ENCODE measurements at places on chromosomes 1 and 21.

GRCh38 chr1:151809290-151809984, 4.2 kb upstream of the LINGO4 start:
- DNase-seq = no peak

GRCh38 chr1:61084491-61085031, 2.2 kb downstream of the NFIA start:
- no peak for DNase-seq

- no peak for DNase-seq
These were observed 1.3 kb upstream of the LDLRAP1 start for GRCh38 chr1:25541889-25542658.

DNA sequence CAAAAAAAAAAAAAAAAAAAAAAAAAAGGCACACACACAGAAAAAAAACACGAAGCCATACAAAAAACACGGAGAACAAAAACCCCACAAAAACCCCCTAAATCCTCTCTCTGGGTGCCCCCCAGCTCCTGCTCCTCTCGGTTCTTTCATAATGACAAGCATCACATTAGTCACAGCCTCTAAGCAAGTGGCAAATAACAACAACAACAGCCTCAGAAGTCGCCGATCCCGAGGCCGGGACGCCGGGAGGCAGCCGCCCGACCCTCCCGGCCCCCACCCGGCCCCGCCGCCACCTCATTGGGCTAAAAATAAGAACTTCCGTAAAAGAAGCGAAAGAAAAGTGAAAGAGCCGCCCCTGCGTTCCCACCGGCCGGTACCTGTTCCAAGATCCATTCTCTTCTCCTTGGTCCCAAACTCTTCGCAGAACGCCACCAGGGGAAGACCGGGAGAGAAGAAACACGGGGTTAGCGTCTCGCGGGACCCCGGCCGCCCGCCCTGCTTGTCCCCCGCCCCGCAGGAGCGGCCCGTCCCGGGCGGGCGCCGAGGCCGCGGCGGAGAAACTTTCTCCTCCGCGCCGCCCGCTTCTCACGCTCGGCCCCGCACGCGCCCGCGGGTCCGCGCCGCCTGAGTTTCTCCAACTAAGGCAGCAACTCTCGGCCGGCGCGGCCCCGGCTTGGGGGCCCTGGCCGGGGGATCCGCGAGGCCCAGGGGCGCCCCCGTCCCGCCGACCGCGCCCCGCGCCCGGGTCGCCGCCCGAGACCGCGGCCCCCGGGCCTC, 102.8 kb downstream of the CASZ1 start:
- no peak for DNase-seq

DNA sequence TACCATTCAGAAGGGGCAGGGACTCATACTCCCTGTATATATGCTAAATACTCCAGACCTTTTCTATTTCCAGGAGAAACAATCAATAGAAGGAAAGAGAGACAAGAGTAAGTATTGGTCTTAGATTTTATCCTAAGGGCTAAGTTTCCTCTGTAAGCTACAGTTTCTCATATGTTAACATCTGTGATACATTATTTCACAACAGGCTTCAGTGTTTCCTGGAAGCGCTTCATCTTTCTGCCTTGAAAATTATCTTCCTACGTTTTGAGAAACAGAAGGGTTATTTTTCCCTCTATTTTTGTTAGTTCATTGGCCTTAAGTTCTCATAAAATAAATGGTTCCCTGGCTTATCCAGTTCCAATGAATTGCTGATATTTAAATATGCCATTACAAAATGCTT, 15.6 kb downstream of the FMO1 start:
- DNase-seq = no peak

- DNase-seq = no peak
These were observed 143.1 kb upstream of the SLC45A1 start for GRCh38 chr1:8174807-8175206.

- no peak for DNase-seq
These were observed 61.2 kb upstream of the DPH5 start for GRCh38 chr1:101086783-101087182.

GRCh38 chr1:226360106-226360746, 47.7 kb downstream of the PARP1 start:
- DNase-seq = no peak

GRCh38 chr1:201751872-201752271, 77.1 kb upstream of the IPO9 start:
- DNase-seq = no peak

DNA sequence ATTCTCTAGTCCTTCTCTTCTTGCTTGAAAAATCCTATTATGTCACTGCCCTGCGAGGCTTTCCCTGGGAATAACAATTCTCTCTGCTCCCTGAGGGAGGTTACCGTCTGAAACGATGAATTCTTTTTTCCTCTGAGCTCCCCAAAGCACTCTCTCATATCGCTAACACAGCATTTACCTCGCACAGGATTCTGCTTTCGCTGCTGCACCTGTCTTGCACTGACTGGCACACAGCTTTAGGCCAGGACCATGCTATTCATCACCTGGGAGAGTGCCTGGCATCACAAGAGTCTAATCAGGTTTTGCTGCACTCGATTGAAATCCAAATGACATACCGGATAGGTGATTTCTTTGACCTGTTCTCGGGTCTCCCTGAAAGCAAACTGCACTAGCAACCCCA, 52.8 kb upstream of the GNG4 start:
- DNase-seq = no peak

- DNase-seq = no peak
These were observed 15.3 kb upstream of the KCTD3 start for GRCh38 chr1:215551806-215552205.

DNA sequence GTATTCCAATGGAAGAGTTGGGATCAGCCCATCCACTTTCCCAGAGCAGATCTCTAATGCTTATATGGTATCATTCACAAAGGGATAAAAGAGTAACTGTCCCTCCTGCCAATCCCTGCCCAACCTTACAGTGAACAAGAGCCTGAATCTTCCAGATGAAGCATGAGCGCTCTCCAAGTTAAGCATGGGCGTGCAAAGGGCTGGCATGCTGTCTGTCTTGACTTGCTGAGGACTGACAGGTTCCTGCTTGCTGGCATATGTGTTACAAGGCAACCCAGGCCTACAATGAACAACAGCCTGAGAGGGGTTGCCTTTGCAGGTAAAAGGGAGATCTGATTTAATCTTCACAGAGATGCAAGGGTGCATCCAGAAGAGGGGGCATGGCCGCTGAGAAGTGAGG, 155.6 kb upstream of the SOD1 start:
- no peak for DNase-seq

DNA sequence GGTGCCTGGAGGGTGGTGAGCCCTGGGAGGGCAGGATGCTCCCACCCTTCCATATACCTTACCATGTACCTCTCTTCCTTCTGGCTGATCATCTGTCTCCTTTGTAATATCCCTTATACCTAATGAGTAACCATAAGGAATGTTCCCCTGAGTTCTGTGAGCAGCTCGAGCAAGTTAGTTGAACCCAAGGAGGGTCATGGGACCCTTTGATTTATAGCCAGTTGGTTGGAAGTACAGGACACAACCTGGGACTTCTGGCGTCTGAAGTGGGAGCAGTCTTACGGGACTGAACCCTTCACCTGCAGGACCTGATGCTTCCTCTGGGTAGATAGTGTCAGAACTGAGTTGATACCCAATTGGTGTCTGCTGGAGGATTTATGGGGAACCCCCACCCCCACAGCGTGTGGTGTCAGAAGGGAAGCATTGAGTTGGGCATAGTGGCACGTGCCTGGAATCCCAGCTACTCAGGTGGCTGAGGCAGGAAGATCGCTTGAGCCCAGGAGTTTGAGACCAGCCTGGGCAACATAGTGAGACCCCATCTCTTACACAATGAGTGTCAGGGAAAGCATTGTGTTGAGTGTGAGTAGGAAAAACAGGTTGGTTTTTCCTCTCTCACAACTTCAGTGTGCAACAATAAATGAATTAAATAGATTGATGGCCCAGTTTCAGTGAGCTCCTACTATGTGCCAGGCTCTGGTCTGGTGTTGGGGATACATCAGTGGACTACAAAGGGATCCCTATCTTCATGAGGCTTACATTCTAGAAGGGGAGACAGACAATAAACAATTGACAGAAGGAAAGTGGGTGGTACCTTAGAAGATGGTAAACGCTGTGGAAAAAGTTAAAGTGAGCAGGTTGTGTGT, 16.0 kb downstream of the DNAJC16 start:
- DNase-seq = no peak

DNA sequence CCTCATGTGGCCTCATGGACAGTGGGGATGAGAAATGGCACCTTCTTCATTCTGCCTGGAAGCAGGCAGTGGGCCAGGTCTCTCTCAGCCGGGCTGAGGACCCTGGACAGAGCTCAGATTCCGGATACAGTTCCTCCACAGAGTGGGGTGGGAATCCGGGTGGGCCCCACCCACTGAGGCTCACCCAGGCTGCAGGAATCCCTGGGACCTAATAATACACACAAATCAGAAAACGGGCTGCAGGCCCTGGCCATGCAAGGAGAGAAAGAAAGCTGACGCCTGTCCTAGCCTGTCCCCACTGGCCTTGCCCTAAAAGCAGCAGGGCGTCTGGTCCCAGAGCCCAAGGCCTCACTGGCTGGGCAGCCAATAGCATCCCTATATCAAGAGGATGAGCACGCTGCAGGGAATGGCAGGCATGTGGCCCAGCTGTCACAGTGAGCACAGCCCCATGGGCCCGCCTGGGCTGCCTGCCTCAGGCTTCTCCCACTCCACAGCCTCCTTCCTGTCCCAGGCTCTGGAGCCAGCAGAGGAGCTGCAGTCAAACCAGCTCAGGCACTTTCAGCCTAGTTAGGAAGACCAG, 25.3 kb downstream of the ACTA1 start:
- DNase-seq = no peak

DNA sequence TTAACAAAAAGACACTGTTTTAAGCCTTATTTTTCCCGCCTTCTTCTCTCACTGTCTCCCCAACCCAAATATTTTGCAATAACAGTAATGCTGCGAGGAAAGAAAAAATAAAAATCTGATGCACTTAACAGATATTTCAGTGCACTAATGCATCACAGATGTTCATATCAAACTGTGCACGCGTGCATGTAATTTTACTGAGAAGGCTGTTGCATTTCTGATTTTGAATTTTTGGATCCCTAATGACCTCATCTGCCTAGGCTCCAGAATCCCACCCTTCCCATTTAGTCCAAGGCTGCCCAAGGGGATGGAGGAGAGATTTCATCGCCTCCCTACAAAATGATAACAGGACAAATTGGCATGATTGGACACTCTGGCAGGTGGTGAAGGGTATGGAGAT, 5.5 kb downstream of the TRABD2B start:
- DNase-seq = no peak

DNA sequence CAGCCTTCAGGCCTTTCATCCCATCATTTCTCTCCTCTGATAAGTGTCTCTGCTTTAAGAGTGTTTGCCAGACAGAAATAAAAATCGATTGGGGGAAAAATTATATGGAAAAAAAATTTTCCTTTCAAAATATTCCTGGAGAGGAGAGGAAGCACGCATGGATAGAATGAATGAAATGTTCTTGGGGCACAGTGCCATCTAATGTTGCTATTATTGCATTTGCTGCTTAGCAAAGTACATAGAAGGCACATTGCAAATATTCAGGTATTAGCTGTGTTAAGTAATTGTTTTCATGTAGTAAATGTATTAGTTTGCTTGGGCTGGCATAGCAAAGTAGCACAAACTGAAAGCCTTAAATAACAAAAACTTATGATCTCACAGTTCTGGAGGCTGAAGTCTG, 18.1 kb downstream of the B3GALT5 start:
- DNase-seq = no peak

- DNase-seq = no peak
These were observed 29.5 kb upstream of the SH3D21 start for GRCh38 chr1:36276688-36277087.

GRCh38 chr1:50265790-50266314, 157.1 kb downstream of the ELAVL4 start:
- no peak for DNase-seq

GRCh38 chr1:177772386-177772960, 197.4 kb downstream of the SEC16B start:
- DNase-seq = no peak

GRCh38 chr21:32728848-32729247, 1.0 kb upstream of the SYNJ1 start:
- DNase-seq = no peak

DNA sequence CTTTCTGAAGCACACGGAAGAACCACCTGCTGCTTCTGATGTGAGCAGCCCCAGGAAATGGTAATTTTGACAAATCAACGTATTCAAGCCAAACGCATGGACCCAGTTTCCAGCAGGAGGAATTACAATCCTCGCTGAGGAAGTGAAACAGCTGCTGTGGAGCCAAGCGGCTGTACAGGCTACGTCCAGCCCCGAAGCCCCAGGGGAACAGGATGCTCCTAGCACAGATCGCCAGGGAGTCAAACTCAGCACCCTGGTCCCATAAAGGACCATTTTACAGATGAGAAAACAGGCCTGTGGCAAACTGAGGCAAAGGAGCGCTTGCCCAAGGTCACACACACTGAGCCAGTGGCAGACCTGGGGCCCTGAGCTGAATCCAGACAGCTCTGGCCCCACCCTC, 108.0 kb downstream of the PTPRU start:
- DNase-seq = no peak

GRCh38 chr1:92310185-92310597, 11.3 kb downstream of the RPAP2 start:
- DNase-seq = no peak

DNA sequence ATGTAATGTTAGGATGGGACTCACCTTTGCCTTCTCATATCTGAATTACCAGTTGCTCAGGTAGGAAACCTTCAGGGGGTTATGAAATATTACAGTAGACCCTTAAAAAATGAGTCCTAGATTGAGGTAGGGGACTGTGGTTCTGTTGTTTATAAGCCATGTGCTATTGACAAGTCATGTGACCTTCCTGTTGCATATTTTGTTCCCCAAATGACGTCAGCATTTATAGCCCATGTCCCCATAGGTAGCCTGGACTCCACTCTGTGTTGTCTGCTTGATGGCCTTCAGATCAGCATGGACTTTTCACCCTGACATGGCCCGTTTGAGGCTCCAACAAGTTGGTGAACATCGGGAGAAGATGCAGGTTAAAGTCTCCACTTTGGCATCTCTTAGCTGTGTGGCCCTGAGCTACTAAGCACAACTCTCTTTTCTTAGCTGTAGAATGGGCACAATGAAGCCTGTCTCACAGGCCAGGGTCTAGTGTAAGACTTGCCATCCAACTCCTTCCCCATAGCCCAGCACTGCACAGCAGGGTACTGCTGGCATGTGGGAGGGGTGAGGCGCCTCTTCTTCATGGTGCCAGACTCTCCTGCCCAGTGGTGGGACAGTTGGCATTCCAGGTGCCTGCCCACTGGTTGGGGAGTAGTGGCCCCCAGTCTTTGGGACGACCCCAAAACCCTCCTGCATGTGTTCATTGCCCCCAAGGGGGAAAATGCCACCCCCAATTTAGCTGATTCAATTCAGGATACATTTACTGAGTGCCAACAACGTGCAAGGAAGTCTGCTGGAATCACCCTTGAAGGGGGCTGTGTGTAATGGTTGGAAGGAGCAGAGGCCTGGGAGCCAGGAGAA, 36.1 kb upstream of the TTC22 start:
- DNase-seq = no peak

GRCh38 chr1:46552357-46553237, 1.1 kb upstream of the KNCN start:
- DNase-seq = no peak

- DNase-seq = no peak
These were observed 168.9 kb downstream of the FASLG start for GRCh38 chr1:172827841-172828240.

- no peak for DNase-seq
These were observed 35.3 kb upstream of the CACYBP start for GRCh38 chr1:174964261-174964971.

GRCh38 chr1:95903060-95903459, 669.0 kb downstream of the RWDD3 start:
- no peak for DNase-seq
